ENCODE measurements at places on chromosomes 5 and 9.

GRCh38 chr5:172898218-172898842 is 60.9 kb upstream of the RPL26L1 start:
- no peak for DNase-seq

DNA sequence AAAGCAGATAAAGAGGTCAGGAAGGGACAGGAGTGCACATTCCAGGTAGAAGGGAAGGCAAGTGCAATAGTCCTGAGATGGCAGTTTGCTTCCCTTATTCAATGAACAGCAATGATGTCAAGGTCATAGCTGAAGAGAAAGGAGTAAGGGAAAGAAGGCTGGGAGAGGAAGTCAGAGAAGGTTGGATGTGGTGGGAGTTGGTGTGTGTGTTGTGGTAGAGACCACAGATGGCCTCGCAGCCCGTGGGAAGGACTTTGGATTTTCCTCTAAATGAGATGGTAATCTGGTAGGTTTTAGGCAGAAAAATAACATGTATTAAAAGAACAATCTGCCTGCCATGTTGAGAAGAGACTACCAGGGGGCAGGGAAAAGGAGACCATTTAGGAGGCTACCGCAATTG is 25.1 kb upstream of the LPAR1 start:
- DNase-seq = no peak

DNA sequence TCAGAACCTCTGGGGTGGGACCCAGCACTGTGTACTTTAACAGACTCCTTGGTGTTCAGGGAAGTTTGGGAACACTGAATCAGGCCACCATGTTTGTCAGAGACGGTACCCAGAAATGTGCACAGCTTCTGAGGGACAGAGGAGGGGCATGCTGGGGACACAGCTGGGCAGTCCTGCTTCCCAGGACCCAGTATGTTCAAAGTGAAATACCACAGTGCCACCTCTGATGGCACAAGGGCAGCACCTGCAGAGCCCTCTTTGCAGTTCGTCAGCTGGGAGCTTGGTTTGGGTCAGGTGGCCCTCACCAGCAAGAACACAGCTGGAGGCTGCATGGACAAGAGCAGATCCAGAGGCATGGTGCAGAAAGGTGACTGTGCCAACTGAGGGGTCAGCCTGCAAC is 51.2 kb downstream of the NDST1 start:
- no peak for DNase-seq

GRCh38 chr9:26159575-26160392 is 481.5 kb upstream of the TUSC1 start:
- DNase-seq = no peak

DNA sequence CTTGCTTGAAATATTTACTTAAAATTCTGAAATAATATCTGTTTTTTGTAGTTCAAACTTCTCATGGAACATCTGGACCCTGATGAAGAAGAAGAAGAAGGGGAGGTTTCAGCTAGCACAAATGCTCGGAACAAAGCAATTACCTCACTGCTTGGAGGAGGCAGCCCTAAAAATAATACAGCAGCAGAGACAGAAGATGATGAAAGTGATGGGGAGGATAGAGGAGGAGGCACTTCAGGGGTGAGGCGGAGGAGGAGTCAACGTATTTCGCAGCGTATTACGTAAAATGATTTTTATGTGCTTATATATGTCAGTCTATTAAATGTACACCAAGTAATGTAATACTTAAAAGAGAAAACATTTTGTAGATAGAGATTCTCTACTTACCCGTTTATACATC is 185.4 kb downstream of the CPLANE1 start:
- DNase-seq = no peak
